ENCODE measurements at places on chromosomes 1 and 21.

- no peak for DNase-seq
Observed at GRCh38 chr1:151060657-151061421, 642 bp downstream of the MLLT11 start.

DNA sequence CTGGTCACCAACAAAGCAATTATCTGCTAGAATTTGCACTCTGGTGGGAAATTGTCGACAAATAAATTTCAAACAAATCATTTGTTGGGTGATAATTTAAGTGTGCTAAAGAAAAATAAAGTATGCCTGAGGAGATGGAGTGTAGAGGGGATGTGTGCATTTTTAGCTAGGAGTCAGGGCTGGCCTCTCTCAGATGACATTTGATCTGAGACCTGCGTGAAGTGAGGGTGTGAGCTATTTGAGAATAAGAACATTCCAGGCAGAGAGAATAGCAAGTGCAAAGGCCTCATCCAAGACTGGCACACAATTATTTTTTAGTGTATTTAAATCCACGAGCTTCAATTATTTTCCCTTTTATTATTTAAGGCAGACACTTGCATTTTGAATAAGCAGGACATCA is 19.7 kb upstream of the S1PR1 start:
- DNase-seq = no peak

- DNase-seq = peak; percentile 75
Observed at GRCh38 chr1:231612393-231613089, 14.0 kb upstream of the DISC1 start.

GRCh38 chr1:92376345-92376744 is 77.5 kb downstream of the RPAP2 start:
- no peak for DNase-seq

DNA sequence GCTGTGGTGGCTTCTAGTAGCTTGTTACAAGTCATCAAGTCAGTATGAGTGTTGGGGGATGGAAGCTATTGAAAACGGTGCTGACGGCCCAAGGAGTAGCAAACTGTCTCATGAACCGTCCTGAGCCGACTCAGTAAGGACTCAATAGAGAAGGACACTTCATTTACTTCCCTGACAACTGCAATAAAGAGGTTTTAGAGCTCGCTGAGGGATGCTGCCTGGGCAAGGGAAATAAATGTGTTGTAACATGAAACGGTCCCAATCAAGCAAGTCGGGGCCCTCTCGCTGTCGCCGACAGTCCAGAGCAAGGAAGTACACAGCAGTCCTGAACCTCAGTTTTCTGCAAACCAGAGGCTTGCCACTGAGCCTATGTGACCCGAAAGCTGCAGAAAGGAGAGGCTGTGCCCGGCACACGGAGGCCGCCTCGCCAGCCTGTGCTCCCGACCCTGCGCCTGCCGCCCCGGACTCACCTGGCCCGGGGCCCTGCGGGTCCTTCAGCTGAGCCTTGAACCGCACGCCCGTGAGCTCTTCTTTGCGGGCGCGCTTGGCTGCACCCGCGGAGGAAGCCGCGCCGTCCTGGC is 423 bp downstream of the URB1 start:
- no peak for DNase-seq

- DNase-seq = no peak
Observed at GRCh38 chr1:38025664-38026063, 13.1 kb downstream of the UTP11 start.

- no peak for DNase-seq
Observed at GRCh38 chr1:158285756-158286241, 3.9 kb upstream of the CD1C start.

GRCh38 chr1:189659731-189660130 is 817.9 kb downstream of the BRINP3 start:
- no peak for DNase-seq

Measured in CD8-positive, alpha-beta T cell (primary cell).